ENCODE measurements at places on chromosomes 5 and 9.

DNA sequence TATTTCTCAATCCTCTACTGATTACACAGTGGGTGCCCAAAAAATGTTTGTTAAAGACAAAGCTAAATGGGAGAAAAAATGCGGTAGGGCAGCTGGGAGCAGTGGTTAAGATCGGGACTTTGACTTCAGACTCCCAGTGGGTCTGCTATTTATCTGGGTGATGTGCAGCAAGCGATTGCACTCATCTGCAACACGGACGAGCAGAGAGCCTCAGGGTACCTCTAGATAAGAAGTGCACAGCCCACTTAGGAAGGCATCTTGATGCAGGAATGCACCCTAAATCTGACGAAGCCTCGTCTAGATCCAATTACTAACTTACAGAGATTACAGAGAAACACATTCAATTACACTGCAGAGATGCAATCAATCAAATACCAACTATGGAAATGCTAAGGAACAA, 4.0 kb downstream of the MAPK9 start:
- DNase-seq = no peak

DNA sequence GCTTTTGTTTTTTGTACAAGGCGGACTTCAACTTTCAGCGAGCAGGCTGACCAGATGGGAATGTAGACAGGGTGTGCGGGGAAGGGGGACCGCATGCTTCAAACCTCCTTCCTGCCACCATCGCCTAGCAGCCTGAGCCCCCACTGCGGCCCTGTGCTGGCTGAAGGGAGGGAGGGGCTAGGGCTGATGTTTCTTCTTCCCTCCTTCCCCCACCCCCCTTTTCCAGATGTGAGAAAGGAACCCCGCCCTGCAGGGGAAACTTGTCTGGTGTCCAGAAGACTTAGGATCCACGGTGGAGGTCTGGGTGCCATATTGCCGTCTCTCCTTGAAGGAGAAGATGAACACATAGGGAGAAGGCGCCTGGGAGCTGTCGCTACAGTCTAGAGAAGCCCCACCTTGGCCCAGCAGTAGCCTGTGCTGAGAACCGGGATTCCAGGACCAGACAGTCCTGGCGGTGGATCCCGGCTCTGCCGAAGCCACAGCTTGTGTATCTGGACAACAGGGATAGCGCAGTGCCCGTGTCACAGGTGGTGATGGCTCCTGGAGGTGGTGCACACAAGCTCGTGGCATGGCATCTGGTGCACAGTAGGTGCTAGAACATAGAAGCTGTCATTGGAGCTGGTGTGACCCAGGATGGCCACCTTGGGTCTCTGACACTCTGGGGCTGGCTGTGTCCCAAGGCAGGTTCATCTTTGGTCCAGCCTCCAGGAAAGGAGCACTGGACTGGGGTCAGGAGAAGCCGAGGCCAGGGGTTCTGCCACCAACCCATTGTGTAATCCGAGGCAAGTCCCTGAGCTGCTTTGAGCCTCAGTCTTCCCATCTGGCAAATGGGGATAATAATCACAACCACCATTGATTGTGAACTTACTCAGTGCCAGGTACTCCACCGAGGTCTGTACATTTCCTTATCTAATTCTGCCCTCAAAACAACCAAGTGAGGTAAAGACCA, 205.6 kb downstream of the C9orf50 start:
- no peak for DNase-seq

GRCh38 chr5:161312882-161313281, 233.6 kb downstream of the GABRB2 start:
- DNase-seq = no peak

DNA sequence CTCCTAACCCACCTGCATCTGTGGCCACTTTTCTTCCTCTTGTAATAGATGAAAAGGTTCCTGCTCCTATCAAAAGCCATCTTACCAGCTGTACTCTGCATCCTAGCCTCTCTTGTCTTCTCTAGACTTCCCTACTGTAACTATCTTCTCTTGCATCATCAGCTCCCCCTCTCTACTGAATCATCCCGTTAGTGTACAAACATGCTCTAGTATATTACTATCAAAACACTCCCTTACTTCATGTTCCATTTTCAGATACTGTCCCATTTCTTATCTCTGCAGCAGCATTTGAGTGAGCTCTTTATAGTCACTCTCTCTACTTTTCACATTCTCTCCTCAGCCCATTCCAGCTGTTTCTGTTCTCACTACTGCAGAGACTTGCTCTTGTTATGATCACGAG, 2.8 kb downstream of the SRA1 start:
- DNase-seq = no peak

GRCh38 chr9:4086119-4087090, 213.5 kb downstream of the GLIS3 start:
- no peak for DNase-seq

DNA sequence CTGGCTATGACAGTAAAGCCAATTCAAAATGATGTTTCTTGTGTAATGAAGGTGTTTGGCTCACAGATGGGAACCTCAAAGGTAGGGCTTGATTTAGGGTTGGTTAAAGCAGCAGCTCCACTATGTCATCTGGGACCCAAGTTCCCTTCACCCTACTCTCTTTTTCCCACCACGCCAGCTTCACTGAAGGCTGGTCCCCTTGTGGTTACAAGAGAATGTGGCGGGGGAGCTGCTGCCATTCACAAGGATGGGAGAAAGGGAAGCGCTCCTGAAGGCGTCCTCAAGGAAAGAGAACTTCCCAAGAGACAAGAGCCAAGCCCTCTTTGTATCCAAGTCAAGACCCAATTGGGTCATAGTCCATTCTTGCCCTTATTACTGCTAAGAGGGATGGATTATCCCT, 72.7 kb downstream of the NTRK2 start:
- DNase-seq = no peak

- DNase-seq = no peak
These were observed 64.3 kb downstream of the MVB12B start for GRCh38 chr9:126390923-126391322.

DNA sequence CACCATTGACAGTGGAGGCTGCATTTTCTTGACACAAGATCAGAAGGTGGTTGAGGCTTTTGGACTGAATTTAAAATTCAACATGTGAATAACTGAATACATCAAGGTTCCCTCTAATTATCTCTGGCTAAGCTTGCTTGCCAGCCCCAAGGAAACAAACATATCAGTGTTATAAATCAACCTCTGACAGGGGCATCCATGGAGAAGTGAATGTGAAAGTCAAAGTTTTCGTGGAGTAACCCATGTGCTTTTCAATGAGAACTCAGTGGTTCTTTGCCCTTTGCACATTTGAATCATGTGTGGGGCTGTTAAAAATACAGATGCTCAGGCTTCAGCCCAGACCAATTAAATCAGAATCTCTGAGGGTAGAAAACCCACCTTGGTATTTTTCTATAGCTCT, 128.9 kb downstream of the LRRC70 start:
- no peak for DNase-seq

DNA sequence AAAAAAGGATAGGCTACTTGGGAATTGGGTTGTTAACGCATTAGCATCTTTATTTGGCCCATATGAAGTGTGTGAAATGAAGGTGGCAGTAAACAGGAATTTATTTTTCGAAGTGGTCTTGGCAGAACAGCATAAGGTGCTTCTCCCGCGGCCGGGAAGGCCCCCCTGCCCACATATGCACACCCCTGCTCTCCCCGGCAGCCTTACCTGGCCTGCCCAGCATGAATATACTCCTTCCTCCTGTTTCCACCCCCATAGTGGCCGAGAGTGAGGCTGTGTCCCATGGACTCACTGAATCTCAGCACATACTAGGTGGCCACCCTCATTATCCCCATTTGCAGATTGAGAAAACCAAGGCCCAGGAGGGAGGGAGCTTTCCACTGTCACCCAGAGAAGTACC, 54.0 kb upstream of the OLFM1 start:
- no peak for DNase-seq

GRCh38 chr5:68848091-68848490, 245.7 kb upstream of the SLC30A5 start:
- no peak for DNase-seq

GRCh38 chr5:51829691-51830090, 446.4 kb downstream of the ISL1 start:
- no peak for DNase-seq

DNA sequence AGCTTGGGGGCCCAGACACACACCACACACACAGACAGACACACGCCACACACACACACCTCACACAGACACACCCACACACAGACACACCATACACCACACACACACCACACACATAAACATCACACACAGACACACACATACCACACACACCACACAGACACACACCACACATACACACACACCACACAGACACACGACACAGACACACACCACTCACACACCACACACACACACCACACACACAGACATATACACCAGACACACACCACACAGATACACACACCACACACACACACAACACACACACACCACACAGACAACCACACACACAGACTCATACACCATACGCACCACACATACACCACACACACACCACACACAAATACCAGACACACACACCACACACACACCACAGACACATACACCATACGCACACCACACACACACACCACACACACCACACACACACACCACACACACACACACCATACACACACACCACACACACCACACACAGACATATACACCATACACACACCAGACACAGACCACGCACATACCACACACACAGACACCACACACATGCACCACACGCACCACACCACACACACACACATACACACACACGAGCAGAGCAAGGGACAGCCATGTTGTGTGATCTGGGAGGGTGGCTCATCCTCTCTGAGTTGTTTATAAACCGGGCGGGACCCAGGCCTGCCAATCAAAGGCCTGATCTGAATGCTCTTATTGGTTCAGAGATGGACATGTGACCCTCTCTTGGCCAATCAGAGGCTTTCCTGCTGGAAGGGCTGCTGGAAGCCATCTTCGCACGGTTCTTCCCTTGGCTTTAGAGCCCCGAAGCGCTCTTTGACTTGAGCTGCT, 148.3 kb downstream of the GAPVD1 start:
- no peak for DNase-seq
